ENCODE measurements at places on chromosomes 5 and 9. TPM values are rescaled to one million over a fixed set of nuclear protein-coding genes. Genes with fewer than 3 reads are reported as not detected.

DNA sequence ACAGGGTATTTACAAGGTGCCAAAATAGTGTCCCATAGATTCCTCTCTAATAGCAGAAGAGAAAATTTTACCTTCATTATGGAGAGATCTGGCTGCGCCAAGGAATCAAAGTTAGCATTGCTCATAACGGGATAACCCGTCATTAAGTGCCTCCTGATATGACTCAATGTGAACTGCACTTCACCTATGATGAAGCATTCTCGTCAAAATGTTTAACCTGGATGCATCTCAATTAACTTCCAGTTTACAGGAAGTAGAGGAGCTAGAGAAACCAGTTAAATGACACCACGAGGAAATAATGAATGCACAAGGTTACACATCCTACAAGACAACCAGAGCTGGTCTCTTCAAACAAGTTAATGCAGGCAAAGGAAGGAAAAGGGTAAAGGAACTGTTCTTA lies 17.2 kb downstream of the FBXW11 start:
- no peak for DNase-seq

- no peak for DNase-seq
Measured at GRCh38 chr9:19445452-19445851, 36.6 kb downstream of the ACER2 start.

DNA sequence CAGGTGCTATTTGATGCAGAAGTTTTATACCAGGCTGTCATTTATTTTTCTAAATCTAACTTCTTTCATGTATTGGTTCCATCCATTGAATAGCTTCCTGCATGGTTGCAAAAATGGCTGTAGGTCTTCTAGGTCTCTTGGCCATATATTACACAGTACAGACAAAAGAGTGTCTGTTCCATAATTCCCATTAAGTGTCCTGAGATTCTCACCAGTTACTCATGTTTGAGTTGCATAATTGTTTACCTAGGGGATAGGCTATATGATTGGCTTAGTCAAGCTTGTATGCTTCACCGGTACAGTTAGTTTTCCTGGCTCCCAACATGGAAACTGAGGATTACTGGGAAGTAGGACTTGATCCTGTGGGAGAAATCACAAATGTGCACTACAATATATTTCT lies 399.4 kb upstream of the NUDT12 start:
- no peak for DNase-seq

DNA sequence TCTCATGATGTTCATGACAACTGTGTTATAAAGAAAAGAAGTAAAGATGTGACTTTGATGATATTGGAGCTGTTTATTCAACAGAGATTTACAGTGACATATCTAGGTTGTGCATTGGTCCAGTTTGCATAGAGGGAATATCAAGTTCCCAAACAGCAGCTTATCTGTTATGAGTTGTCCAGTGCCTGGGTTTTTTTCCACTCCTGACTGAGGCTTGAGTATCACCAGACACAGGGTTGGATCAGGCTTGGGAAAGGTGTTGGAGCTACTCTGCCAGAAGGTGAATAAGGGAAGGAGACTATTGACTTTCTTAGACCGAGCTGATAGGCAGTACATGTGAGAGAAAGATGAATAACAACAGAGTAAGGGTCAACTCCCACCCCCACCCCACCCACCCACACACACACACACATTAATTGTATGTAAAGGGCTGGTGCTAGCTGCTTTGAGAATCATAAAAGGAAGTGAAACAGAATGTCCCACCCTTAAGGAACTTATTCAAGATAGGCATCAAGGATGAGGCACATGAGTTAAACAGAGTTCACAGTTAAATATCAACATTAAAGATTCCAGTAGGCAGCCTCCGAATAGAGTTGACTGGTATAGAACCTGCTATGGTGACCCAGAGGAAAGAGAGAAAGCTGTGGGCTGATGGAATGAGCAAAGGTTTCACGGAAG lies 33.0 kb upstream of the RASGRF2 start:
- no peak for DNase-seq

ARL14EPL gene
- polyA plus RNA-seq, result not detected

TSSK1B gene
- not detected for polyA plus RNA-seq

F12 gene
- polyA plus RNA-seq, result 3.5 TPM

NUTM2F gene
- not detected for polyA plus RNA-seq

FGF10 gene
- polyA plus RNA-seq, result 11.3 TPM

IFNA2 gene
- polyA plus RNA-seq, result not detected

CYSRT1 gene
- 3.1 TPM for polyA plus RNA-seq

ECM2 gene
- polyA plus RNA-seq, result 14.8 TPM

INSL4 gene
- not detected for polyA plus RNA-seq

GPR150 gene
- not detected for polyA plus RNA-seq

All from right renal cortex interstitium (tissue), 3 donors.